Left lobe of liver (tissue), 2 donors: ENCODE measurements at places on chromosomes 1 and 21. TPM values are rescaled to one million over a fixed set of nuclear protein-coding genes. Genes with fewer than 3 reads are reported as not detected.

Gene TTC39A
- 2.7 TPM for total RNA-seq

Gene KRTAP26-1
- not detected for total RNA-seq

Gene TNFRSF4
- total RNA-seq, result 0.38 TPM

DNA sequence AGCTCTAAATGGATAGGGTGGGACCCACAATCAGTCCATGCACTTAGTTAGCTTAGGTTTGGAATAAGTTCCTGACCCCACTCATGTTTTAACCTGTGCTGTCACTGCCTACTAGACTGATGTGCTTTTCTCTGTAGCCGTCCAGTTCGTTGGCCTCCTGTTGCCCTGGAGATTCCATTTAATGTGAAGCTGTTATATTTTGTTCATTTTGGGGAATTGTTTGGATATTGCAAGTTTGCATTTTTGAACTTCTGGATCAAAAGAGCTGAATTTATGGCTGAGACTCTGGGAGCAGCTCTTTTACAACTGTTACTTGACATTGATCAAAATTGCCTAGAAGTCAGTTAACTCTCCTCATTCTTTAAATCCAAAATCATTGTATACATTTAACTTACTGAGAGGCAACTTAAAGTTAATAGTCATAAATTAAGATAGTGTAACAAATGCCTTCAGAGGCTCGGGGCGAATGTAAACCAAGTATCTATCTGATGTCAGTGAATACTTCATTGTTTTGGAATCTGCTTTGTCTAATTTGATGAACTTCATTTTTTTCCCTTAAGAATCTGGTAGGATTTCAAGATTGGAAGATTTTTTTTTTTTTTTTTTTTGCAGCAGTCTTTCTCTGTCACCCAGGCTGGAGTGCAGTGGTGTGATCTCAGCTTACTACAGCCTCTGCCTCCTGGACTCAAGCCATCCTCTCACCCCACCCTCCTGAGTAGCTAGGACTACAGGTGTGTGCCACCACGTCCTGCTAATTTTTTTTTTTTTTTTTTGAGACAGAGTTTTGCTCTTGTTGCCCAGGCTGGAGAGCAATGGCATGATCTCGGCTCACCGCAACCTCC is 38.1 kb downstream of the MIGA1 start:
- no peak for DNase-seq

DNA sequence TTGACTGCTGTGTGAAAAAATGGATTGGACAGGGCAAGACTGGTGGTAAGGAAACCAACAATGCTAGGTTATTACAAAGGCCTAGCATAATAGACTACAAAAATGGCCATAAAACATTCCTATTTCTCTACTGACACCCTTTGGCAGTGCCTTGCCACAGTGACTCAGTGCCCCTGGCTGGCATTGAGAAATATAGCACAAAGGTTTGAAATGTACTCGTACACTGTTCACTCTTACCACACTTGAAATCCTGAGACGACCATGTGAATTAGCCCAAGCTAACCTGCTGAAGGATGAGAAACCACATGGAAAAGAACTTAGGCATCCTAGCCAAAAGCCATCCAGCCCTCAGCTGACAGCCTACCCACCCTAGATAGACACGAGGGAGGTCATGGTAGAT is 149.8 kb upstream of the PALMD start:
- no peak for DNase-seq

DNA sequence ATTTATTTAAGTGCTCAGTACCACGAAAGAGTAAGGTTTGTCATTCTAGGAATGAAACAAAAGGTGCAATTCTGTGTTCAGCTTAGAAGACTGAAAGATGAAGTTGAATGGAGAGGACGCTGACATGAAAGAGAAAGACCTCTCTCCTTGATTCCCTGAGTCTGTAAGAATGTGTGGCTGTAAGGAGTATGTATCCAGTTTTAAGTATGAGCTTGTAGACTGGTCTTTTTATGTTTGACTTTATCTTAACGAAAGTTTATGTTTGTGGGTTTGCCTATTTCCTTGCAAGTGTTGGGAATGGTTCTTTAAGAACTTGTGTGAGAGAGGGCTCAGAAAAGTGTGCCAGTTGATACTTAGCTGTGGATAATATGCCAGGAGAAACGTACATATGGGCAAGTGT is 1.4 kb downstream of the CHD1L start:
- DNase-seq, result no peak

- no peak for DNase-seq
Observed at GRCh38 chr1:56284928-56285327, 294.4 kb downstream of the PLPP3 start.

DNA sequence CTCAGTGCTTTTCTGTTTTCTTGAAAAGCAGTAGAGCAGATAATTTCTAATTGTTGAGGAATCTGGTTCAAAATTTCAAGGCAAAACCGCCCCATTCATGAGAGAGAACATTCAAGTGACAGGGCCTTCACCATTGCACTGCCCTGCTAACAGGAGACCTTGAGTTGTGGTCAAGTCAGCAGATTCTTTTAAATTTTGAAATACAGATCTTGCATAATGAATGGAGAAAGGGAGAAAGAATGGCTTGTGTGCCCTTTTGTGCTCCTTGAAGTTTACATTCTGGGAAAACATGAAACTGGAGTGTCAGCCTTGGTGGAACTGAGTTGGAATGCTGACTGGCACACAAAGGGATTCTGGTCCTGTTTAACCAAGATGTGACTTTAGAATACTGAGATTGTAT is 164.5 kb upstream of the UBE2U start:
- DNase-seq, result no peak

- no peak for DNase-seq
Observed at GRCh38 chr1:202133001-202133400, 10.3 kb downstream of the GPR37L1 start.

DNA sequence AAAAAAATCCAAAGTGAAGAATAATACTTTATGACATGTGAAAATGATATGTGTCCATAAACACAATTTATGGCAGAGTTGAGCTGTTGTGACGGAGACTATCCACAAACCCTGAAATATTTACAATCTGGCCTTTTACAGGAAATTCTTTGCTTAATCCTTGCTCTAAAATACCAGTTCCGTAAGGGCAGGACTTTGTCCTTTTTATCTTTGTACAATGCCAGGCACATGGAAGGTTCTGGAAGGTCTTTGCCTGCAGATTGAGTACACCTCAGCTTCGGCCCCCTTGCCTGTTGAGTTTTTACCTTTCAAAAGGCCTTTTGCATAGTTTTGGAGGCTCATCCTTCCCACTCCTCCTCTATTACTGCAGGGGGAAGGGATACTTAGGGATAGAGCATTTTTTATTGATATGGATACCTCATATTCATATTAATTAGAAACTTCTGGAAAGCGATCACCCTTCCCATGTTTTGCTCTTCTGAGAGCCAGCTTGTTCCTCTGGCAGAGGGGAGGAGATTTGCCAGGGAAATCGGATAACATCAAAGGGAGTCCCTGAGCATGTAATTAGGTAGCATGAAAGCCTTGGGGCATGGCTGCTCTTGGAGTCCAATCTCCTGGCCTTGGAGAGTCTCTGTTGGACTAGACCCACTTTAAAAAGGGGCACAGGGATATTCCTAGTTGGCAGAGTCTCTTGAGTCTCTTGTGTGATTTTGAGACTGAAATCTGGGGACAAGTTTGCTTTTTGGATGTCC is 217.1 kb downstream of the KCNJ6 start:
- no peak for DNase-seq
